ENCODE measurements at places on chromosomes 5 and 9. TPM values are rescaled to one million over a fixed set of nuclear protein-coding genes. Genes with fewer than 3 reads are reported as not detected.

Gene CATSPER3
- 1.2 TPM for total RNA-seq

Gene FGF1
- 6.9 TPM for total RNA-seq

Gene DBH
- not detected for total RNA-seq

Gene RGS7BP
- total RNA-seq = 17.6 TPM

Gene TICAM2
- 0.94 TPM for total RNA-seq

Gene ADAMTS2
- total RNA-seq = 0.78 TPM

Gene LRSAM1
- total RNA-seq = 23.7 TPM

Gene PNPLA7
- total RNA-seq = 0.94 TPM

Gene RCL1
- total RNA-seq = 17.8 TPM

Gene PCDHGA12
- 6.9 TPM for total RNA-seq

- DNase-seq = no peak
These were observed 67.9 kb downstream of the NFIB start for GRCh38 chr9:14245901-14246525.

- DNase-seq = no peak
These were observed 18.1 kb upstream of the COL5A1 start for GRCh38 chr9:134623258-134624066.

DNA sequence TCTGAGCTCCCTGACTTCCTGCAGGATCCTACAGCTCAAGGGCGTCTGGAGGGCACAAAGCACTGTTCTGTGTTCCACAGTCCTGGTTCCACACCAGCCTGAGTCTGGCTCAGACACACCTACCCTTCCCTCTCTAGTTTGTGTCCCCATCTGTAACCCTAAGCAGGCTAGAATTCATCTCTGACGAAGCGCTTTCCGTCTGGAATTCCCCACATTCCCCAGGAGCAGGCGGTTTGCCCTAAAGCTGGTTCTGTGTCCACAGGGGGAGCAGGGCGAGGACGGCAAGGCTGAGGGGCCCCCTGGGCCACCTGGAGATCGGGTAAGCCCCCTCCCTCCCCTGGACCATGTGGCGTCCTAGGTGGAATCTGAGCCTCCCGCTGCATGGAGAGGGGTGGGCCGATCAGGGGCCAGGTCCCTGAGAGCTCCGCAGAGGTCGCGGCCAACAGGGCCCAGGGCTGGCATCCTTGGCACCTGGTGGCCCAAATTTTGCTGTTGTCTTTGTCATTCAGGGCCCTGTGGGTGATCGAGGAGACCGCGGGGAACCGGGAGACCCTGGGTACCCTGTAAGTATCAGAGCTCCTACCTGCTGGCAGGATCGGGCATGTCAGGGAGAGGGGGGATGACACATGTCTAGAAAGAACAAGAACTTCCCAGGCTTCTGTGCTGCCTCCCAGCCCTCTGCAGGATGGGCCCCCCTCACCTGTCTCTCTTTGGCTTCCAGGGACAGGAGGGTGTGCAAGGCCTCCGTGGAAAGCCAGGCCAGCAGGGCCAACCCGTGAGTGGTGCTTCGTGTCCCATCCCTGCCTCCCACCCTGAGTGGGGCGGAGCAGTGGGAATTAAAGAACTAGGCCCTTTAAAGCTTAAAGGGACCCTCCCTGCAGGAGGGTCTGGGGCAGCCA is 34.5 kb upstream of the ORM1 start:
- DNase-seq = no peak

- peak; percentile 84 for DNase-seq
These were observed 1.6 kb upstream of the GADD45G start for GRCh38 chr9:89602978-89603766.

DNA sequence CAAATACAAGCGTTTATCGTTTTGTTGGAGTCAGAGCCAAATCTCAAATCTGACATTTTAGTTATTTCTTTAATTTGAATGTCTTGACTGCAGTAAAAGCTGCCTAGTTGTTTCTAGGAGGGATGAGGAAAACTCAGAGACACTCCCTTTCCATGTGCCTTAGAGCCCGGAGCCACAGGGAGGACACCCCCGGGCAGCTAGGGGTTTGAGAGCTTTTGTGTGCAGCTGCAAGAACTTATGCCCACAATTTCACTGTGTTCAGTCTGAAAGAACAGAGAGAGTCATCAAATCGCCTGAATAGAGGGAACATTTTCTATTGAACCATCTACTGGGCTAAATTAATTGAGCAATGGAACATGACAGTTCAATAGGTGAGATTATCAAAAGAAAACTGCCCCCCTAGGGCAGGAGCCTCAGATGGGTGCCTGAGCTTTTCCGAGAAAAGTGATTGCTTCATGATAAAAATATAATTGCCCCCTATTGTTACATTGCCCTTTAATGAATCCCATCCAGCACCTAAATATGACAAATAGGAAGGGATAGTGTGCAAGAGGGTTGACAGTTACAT is 709.3 kb upstream of the RGMB start:
- no peak for DNase-seq

GRCh38 chr9:97557606-97558095 is 56.2 kb downstream of the TMOD1 start:
- peak; percentile 80 for DNase-seq

GRCh38 chr5:137488974-137489373 is 10.2 kb downstream of the SPOCK1 start:
- DNase-seq = no peak

GRCh38 chr5:122350496-122350895 is 38.5 kb downstream of the SNCAIP start:
- no peak for DNase-seq

DNA sequence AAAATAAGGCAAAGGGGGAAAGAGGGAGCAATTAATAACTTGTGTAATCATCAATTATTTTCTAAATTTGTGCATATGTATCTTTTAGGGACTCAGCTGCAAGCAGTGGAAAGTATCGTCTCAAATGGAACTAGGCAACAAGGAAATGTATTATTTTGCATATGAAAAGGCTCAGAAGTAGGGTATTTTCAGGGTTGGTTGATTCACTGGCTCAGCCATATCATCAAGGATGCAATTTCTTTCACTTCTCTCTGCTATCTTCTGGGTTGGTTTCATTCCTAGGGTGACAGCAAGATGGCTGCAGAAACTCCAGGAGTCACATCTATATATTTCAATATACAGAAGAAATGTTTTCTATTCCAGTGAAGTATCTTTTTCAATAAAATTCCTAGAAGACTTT is 509.8 kb downstream of the DMAC1 start:
- DNase-seq = no peak

- DNase-seq = no peak
These were observed 1035.3 kb downstream of the CDH12 start for GRCh38 chr5:21817668-21818369.

- DNase-seq = no peak
These were observed 15.2 kb downstream of the WDR36 start for GRCh38 chr5:111107371-111107770.

- DNase-seq = no peak
These were observed 19.2 kb downstream of the FAM240B start for GRCh38 chr9:38700695-38701094.

DNA sequence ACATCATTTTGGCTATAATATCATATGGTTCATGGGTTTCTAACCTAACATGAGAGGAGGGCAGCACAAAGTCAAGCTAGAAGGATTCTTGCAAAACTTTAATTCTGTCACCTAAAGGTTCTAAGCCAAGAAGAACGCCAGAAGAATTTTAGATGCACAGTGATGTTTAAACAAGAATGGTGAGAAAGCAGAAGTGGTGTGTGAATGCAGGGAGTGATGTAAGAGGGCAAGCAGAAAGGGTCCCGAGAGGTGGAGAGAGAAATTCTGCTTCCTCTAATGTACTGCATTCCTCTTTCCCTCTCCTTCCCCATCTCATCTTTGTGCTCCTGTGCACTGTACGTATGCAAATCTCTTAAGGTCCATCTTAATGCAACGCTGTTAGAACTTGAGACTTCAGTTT is 2.1 kb upstream of the TRMO start:
- no peak for DNase-seq

- no peak for DNase-seq
These were observed 282.5 kb upstream of the SMARCA2 start for GRCh38 chr9:1732670-1733069.

DNA sequence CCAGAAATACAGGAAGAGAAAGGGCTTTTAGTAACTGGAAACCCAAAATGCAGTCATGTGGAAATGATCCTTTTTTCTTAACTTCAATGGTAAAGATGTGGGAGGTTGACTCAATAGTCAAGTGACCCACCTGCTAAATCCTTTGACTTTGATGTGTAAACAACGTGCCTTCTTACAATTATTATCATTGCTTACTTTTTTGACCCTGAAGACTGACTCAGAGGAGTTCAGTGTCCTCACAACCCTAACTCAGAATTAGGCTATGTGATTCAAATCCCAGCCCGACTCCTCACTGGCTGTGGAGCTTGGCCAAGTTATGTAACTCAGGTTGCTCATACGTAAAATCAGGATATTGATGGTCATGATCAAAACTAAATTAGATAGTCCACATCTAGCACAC is 27.9 kb downstream of the ANXA1 start:
- no peak for DNase-seq

DNA sequence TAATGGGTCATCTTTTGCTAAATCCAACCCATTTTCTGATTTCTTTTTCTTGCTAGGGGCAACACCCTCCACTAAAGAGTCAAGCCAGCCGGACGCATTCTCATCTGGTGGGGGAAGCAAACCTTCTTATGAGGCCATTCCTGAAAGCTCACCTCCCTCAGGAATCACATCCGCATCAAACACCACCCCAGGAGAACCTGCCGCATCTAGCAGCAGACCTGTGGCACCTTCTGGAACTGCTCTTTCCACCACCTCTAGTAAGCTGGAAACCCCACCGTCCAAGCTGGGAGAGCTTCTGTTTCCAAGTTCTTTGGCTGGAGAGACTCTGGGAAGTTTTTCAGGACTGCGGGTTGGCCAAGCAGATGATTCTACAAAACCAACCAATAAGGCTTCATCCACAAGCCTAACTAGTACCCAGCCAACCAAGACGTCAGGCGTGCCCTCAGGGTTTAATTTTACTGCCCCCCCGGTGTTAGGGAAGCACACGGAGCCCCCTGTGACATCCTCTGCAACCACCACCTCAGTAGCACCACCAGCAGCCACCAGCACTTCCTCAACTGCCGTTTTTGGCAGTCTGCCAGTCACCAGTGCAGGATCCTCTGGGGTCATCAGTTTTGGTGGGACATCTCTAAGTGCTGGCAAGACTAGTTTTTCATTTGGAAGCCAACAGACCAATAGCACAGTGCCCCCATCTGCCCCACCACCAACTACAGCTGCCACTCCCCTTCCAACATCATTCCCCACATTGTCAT is 72.0 kb downstream of the NUP214 start:
- no peak for DNase-seq

GRCh38 chr5:61087921-61088320 is 74.3 kb downstream of the SMIM15 start:
- no peak for DNase-seq

GRCh38 chr5:16546732-16547131 is 70.1 kb downstream of the RETREG1 start:
- DNase-seq = no peak

DNA sequence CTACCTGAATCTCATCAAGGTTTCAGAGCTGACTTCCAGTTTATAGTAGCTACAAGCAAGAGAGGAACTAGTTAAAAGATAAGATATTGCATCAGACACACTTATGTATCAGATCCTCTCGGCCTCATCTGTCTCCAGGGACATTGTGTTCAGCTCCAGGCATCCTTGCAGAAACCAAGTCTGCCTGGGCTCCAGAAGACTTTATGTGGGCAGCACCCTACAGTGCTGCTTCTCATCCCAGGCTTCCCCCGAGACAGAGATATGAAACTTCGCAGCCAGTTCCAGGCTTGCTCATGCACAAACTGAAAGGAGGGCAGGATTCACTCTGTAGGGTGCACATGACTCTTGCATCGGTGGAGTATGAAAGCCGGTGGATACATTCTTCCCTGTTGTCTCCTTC is 33.9 kb upstream of the FOXB2 start:
- no peak for DNase-seq

DNA sequence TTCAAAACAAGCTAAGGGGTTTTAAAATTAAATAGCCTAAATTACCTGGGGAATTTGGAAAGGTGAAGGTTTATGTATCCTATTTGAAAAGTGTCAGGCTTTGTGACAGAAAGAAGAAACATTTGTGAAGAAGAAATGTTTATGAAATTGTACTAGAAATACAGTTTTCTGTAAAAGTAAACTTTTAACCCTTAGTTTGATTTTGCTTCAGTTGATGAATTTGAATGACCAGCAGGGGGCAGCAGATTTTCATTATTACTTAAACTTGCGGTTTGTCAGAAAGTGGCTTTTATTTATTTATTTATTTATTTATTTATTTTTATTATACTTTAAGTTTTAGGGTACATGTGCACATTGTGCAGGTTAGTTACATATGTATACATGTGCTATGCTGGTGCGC is 58.1 kb downstream of the NNT start:
- no peak for DNase-seq

DNA sequence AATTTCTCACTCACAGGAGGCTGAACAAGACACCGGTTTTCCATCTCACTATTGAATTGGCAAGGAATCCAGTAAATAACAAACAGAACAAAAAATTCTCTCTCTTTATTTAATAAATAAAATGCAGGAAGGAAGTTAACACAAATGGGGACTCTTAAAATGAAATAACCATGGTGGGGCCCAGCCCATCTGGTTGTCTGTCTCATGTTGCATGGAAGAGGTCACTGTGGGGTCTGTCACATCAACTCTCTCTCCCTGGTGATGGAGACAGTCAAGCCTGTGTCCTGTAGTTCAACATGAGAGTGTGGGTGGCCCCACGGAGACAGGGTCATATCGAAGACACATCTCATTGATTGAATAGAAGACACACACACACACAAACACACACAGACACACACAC is 297.7 kb downstream of the IRX2 start:
- no peak for DNase-seq

DNA sequence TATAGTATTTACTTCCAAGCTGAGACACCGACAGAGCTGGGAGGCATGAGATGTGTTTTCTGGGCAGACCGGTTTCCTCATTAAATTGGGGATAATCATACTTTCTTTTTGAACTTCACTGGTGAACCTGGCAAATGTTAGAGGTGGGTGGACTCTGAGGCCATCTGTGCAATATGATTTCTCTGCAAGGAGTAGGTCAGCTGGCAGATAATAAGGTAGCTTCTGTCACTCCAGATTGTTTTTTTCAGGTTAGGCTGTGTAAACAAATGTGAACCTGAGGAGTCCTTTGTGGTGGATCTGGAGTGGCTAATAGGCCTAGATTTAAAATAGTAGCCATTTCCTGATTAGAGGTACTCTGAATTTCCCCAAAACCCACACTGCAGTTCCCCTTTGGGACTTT is 75.4 kb upstream of the S1PR3 start:
- no peak for DNase-seq

DNA sequence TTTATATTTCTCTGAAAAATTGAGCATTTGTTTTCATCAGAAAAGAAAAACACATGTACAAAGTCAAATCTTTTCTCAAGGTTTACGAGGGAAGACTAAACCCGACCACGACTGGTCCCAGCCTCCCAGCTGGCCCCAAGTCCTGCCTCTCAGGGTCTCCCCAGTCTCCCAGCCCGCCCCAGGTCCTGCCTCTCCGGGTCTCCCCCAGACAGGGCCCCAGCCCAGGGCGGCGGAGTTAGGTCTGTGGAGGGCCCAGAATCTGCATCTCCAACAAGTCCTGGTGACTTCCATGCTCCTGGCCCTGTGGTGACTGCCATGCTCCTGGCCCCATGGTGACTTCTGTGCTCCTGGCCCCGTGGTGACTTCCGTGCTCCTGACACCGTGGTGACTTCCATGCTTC is 359.9 kb downstream of the IRX2 start:
- no peak for DNase-seq

GRCh38 chr9:76459694-76460635 is 983 bp downstream of the GCNT1 start:
- no peak for DNase-seq

- DNase-seq = no peak
These were observed 512 bp downstream of the PLK2 start for GRCh38 chr5:58459146-58460001.
